ENCODE measurements at places on chromosomes 4 and X.

GRCh38 chrX:53422861-53423306 is at the start of gene RIBC1:
Gene RIBC1, plus strand, starts transcription at chrX:53422873. Its CDS starts 3,404 bp downstream, at chrX:53426277.
- no peak for DNase-seq

GRCh38 chr4:139692309-139693012 is 26.8 kb downstream of the MGST2 start:
- DNase-seq: no peak

DNA sequence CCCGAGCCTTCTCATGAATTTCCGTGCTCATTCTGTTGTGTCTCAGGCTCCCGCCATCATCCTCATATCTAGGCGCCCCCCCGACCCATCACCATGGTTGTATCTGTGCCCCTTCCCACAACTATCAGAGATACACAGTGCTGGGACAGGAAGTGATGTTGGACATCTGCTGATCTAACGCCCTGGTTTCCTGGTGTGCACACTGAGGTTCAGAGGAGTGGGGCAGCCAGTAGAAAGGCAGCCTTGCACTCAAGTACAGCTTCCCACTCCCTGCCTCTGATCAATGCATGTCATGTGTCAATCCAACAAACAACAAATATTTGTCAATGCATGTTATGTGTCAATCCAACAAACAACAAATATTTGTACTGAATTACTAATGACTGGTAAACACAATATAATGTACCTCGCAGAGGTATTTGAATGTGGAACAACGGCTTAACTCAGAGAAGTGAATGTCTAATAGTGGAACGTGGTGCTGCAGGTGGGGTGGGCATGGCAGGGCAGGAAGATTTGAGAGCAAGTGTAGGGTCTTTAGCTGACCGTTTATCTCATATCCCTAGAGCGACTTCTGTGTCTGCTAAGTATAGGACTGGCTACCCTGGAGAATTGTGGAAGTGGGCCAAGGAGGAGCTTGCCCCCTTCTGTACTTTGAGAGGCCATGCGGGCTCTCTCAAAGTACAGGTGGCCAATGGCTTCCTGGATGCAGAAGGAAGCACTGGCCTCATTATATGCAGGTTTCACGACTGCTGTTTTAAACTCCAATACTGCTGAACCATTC is 10.3 kb upstream of the SEL1L3 start:
- DNase-seq: no peak

DNA sequence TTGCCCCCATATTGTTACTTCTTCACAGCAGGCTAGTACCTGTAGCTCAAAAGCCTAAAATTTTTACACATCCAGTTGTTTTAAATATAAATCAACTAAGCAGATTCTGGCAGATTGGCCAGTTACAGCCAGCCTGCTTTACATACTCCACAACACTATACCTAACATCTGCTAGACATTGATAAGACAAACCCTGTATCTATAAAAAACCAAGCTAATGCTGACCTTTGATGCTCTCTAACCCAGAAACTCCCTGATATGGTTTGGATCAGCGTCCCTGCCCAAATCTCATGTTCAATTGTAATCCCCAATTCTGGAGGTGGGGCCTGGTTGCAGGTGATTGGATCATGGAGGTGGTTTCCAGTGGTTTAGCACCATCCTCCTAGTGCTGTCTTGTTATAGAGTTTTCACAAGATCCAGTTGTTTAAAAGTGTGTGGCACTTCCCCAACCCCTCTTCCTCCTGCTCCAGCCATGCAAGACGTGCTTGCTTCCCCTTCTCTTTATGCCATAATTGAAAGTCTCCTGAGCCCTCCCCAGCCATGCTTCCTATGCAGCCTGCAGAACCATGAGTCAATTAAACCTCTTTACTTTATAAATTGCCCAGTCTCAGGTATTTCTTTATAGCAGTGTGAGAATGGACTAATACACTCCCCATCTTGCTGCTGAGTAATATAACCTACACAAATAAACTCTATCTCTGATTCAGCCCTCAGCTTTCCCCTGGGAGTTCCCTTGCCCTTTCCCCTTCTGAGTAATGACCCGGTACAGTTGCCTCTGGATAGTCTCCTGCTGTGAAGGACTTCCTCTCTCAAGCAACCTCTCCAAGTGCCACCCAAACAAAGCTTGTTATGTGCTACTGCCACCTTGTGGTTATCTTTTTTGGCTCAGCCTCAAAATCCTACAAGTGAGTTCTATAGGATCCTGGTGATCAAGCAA is 39.6 kb downstream of the ZCCHC13 start:
- DNase-seq: no peak

DNA sequence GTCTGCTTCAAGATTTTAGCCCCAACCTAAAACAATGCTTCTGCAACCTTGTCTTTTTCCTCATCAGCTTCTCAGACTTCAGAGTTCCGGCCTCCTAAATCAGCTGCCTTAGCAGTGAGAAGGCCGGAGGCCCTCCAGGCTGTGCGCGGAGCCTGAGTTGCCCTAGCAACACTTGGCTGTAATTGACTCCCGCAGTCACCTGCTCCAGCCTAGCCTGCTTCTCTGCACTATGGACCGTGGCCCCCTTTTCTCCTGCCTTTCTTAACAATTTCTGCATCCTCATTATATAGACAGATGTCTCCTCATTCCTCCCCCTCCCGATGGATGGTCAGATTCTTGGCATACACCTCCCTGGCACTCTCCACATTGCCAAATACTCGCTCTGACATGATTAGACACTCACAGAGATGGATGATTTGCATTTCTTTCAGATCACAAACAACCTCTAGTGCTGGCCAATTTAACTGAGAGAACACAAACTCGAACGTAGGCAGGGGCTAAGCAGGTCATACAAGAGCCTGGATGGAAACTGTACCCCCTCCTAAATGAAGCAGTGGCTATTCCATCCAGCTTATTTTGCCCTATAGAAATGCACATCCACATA is 9.5 kb upstream of the HUWE1 start:
- DNase-seq: no peak

DNA sequence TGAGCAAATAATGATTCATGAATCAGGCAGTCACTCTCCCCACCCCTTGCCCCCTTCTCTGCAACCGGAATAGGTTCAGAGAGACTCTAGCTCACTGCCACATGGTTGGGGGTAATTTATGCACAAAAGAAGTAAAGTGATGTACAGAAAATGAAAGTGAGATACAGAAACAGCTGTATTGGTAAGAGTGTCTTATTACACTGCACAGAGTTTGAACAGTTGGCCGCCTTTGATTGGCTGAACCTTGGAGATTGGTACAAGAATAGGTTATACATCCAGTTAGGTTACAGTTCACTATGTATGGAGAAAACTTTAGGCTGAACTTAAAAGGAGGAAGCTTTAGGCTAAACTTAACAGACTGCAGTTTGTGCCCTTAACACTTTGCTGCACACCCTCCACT is 34.6 kb upstream of the DIAPH2 start:
- no peak for DNase-seq

GRCh38 chrX:48831909-48832291 is 3.5 kb downstream of the PCSK1N start:
- DNase-seq: no peak

DNA sequence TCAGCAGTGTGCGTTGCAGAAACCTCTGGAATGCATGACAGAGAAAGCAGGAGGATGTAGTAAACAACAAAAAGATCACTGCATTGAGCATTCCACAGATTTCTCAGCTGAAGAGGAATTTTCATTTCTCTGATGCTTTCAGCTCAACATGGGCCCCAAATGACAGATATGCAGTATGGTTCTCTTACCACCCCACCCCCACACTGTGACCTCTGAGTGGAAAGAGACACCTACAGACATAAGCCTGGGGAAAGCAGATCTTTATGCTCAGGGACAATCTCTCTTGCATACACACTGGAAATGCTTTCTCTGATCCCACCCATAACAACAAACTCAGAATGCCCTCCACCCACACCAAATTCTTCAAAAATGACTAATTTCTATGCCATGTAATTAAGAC is 983.7 kb upstream of the LCORL start:
- no peak for DNase-seq

DNA sequence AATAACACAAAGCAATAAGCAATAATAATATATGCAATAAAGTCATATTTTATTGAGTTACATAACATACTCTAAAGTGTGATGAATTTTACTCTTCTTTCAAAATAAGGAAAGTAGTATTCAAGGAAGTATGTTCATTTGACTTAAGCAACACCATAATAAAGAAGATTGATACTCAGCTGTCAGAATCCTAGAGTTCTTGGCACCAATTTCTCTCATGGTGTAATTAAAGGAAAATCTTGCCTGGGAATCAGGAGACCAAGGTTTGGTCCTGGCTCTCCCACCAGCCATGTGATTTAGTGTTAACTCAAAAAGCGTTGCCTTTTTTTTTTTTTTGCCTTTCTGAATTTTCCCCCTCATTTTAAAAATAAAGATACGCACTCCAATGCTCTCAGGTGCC is 17.1 kb downstream of the MYOZ2 start:
- no peak for DNase-seq

DNA sequence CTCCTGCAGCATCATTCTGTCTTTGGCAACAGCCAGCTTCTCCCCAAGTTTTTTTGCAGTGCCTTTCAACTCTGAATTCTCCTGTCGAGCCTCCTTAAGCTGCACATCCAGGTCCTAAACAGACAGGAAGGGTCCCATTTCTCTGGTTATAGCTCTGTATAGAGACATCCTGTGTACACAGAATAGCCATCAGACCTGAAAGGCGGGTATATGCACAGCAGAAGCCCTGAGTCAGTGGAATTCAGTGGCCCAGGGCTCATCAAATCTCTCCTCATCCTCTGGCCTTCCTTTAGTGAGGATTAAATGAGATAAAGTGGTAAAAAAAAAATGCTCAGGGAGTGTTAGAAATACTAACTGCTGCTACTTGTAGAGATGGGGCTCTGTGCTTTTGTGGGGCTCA is 73.8 kb downstream of the FAM184B start:
- DNase-seq: no peak

GRCh38 chr4:85737254-85737653 is 262.3 kb downstream of the ARHGAP24 start:
- DNase-seq: no peak

- DNase-seq: no peak
Observed at GRCh38 chr4:169626331-169627282, 6.2 kb downstream of the CLCN3 start.

DNA sequence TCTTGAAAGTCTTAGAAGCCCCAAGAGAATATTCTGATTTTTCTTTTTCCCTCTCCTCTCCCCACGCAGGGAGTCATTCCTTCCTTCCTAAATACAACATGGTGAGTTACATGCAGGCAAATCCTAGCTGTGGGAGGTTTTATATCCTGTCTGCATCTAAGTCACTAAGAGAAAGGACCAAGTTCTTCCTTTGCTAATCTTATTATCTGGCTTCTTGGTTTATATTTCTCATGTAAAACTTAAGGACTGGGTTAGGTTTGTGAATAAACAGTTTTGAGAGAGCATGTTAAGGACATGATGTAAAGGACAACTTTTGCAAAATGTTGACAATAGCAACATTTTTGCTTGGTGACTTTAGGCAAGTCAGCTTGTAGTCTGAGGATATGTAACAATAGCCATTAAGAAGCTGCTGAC is 5.1 kb upstream of the CXCL9 start:
- DNase-seq: no peak

DNA sequence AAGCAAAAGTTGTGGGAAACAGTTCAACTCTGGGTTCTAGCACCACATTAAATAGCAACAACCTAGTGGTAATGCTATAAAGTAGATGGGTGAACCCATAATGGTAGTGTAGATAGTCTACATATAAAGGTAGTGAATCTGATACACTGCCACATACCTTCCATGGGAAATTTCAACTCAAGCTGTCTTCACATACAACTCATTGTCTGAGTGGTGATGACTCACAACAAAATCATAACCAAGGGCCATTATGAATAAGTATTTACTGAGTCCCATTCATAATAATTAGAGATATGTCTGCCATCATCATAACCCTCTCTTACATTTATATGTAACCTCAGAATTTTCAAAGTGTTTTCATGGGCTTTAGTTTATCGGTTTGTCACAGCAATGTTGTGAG is 34.8 kb downstream of the EGF start:
- DNase-seq: no peak

DNA sequence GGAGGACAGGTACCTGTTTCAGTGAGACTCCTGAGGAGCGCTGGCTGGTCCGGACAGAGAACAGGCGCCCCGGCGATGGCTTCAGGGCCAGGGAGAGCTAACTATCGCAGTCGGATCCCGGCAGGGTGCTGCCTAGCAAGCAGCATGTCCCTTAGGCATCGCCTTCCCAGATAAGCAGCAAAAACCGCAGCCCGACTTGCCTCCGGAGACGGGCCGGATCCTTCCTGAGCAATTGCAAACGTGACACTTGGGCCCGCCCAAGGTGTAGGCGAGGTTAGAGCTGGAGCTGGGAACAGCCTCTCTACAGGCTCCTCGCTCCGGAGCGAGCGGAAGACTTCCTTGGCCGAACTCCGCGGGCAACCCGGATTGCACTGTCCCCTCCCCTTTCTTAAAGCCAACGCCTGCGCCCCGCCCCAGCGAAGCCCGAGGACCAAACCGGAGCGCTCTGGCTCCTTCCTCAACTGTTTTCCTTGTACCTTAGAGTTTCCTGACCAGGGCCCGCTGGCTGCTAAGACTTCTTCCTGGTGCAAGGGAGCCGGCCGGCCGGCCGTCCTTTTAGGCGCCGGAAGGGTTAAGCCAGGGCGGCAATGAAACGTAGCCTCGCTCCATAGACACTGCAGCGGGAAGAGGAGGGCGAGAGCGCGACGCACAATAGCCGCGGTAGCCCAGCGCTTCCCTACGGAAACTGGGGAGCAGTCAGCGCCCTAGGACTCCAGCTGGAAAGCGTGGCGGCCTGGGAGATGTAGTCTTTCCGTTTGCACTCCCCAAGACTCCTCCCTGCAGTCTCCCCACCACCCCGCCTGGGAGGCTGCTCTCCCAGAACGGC is at the start of gene OPHN1:
OPHN1 (minus strand) TSS at position 341 of the 826 bp plus-strand sequence. CDS start 475 bp downstream, outside the sequence.
- DNase-seq: no peak

- DNase-seq: no peak
Observed at GRCh38 chr4:183100827-183101226, 1.8 kb downstream of the WWC2 start.

GRCh38 chrX:17605676-17606075 is 131.6 kb upstream of the SCML1 start:
- no peak for DNase-seq

- DNase-seq: no peak
Observed at GRCh38 chrX:109797311-109797975, 64.4 kb upstream of the ACSL4 start.

DNA sequence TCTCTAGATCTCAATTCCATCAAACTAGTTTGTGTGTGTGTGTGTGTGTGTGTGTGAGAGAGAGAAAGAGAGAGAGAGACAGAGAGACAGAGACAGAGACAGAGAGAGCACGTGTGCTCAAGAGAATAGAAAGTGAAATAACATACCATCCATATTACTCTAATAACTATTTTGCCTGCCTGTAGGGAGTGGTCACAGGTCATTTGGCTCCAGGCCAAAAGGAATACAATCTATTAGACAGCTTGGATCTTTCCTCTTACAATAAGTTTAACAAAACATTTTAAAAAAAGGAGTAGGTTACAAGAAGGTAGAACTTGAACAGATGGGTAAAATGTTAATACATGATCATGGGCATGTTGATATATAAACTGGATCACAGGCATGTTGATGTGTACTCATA is 76.2 kb downstream of the COL4A6 start:
- no peak for DNase-seq

- DNase-seq: no peak
Observed at GRCh38 chr4:45241976-45242375, 515.6 kb upstream of the GNPDA2 start.
